ENCODE measurements at places on chromosomes 13 and 19.

- peak; percentile 77 for DNase-seq
These were observed 11.9 kb downstream of the LTBP4 start for GRCh38 chr19:40612831-40613689.

- DNase-seq: no peak
These were observed 768 bp upstream of the SLC44A2 start for GRCh38 chr19:10624585-10624984.

DNA sequence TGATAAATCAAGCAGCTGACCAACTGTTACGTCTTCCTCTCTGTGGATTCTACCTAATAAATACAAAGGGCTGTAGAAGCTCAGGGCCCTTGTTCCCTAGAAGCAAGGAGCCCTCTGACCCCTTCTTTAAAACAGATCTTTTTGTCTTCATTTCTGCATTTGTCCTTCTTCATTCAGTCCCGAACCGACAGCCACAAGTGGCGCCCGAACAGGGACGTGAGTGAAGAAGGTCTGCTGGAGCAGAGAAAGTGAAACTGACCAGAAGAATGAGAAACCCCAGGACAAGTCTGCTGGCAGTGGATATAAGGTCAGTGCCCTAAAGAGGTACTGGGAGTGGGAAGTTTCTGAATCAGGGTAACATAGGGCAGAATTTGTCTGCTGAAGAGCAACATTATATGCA lies 13.1 kb downstream of the ZNF773 start:
- no peak for DNase-seq

GRCh38 chr19:35296644-35297514 lies 4.9 kb downstream of the MAG start:
- DNase-seq: no peak

DNA sequence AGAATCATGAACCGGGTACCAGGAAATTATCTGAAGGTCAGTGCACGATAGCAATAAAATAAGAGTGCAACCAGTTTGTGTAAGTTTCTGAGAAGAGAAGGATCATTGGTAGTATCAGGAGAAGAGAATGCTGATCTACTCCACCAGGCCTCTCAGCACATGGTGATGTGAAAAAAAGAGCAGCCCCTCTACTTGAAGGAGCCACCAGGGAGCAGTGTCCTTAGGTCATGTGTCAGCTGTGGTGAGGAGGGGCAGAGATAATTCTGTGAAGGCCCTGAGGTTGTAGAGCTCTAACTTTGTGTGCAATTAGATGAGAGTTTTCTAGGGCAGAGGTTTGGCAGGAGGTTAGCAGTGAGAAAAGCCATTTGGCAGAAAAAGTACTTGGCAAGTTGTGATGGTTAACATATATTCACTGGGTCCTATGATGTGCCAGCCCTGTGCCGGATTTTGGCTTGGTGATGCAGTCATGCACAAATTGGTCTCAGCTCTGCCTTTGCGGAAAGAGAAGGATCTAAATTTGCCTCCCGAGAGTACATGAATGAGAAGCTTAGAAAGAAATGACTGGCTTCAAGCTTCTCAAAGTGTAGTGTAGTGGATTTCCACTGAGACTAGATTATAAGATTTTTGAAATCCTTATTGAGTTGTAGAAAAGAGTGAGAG lies 19.2 kb upstream of the ZC3H13 start:
- DNase-seq: no peak

- no peak for DNase-seq
These were observed 233.7 kb downstream of the COG6 start for GRCh38 chr13:39888865-39889810.

- DNase-seq: no peak
These were observed 16.9 kb downstream of the ZNF331 start for GRCh38 chr19:53554804-53555203.

DNA sequence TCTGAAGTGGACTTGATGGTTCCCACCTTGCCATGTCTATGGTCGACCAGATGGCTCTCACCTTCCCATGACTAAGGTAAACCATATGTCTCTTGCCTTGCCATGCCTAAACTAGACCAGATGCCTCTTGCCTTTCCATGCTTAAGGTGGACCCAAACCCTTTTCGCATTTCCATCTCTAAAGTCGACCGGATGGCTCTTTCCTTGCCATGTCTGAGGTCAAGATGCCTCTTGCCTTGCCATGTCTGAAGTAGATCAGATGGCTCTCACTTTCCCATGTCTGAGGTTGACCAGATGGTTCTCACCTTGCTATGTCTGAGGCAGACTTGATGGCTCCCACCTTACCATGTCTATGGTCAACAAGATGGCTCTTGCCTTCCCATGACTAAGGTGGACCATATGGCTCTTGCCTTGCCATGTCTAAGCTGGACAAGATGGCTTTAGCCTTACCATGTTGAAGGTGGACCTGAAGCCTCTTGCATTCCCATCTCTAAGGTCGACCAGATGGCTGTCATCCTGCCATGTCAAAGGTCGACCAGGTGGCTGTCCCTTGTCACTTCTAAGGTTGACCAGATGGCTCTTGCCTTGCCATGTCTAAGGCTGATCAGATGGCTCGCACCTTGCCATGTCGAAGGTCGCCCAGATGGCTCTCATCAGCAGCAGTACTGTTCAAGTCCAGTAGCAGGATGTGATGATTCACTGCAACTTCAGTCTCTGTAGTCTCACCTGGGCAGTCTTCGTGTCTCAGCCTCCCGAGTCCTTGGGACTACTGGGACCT lies 1439.4 kb downstream of the UQCRFS1 start:
- no peak for DNase-seq

GRCh38 chr19:44623080-44623479 lies 9.7 kb downstream of the IGSF23 start:
- no peak for DNase-seq

DNA sequence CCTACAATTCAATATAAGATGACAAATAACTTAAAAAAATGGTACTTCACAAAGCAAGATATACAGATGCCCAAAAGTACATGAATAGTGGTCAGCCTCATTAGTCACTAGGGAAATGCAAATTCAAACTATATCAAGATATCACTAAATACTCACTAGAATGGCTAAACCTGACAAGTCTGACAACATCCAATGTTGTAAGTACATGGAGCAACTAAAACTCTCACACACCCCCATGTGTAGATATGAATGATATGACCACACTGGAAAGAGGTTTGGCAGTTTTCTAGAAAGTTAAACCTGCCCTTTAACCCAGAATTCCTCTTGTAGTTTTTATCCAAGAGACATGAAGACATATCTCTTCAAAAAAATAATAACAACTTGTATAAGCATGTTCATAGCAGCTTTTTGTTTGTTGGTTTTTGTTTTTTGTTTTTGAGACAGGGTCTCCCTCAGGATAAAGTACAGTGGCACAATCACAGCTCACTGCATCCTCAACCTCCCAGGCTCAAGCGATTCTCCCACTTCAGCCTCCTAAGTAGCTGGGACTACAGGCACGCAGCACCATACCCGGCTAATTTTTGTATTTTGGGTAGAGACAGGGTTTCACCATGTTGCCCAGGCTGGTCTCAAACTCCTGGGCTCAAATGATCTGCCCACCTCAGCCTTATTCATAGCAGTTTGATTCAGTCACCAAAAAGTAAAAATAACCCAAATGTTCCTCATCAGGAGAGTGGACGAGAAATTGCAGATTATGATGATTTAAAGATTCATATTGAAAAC lies 55.1 kb downstream of the RFX2 start:
- no peak for DNase-seq

DNA sequence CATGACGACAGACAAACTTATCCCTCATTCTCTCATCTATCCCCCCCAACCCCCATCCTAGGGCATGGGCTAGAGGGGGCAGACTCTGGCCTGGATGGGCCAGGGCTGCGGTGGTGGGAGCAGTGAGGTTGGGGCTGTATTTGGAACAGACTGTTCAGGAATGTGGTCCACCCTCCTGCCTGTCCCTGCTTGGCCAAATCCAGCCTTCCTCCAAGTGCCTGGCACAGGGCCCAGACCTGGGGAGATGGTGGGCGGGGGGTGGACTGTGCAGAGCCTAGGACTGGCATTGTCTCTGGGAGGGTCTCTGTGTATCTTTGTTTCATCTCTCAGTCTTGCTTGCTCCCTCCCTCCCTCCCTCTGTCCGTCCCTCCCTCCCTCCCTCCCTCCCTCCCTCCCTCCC lies 14.2 kb downstream of the EGLN2 start:
- no peak for DNase-seq

GRCh38 chr13:93173654-93174053 lies 53.0 kb upstream of the GPC6 start:
- no peak for DNase-seq

DNA sequence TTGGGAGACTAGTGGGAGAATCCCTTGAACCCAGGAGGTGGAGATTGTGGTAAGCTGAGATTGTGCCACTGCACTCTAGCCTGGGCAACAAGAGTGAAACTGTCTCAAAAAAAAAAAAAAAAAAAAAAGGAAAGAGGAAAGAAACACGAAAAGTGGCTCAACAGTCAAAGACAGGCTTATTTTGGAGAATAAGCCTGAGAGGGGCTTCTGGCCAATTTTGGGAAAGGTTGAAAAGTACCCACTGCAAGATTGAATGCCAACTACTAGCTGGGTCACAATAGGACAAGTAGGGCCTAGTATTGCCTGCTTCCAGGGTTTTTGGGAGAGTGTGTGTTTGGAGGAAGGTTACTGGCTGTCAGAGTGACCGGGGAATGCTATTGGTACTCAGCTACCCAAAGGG lies 17.2 kb downstream of the FBXO17 start:
- no peak for DNase-seq

DNA sequence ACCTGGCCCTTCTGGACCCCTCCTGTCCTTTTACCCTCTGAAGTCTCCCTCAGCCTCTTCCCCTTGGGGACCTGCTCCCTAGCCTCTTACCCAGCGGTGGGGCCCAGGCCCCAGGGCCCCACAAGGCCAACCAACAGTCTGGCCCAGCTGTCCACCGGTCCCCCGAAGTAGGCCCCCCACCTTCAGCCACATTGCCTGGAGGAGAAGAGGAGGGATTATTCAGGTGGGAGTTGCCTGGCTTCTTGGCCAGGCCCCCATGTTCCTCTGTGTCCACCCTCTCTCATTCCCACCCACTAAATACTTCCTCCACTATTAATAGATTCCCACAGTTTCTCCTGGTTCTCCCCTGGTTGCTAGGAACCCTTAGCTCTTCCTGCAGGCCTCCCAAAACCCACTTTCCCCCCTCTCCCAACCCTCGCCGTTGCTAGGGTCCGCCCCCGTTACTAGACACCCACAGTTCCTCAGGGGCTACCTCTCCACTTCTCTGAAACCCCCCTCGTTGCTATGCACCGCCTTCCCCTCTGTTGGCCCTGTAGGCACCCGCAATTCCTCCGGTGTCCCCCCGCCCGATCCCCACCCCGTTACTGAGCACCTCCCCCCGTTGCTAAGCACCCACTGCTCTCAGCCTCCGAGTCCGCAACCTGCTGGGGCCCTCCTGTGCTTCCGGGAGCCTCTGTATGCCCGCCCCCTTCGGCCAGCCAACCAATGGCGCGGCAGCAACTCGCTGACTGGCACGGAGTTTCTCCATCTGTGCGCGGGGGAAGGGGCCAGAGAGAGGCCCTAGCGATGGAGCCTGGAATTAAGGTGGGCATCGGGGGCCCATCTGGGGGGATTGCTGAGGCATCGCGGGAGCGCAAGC lies 2.0 kb downstream of the COQ8B start:
- DNase-seq: peak; percentile 93

GRCh38 chr19:31118986-31119385 lies 230.2 kb downstream of the TSHZ3 start:
- no peak for DNase-seq

- no peak for DNase-seq
These were observed 96.3 kb downstream of the MYCBP2 start for GRCh38 chr13:77230560-77230959.

DNA sequence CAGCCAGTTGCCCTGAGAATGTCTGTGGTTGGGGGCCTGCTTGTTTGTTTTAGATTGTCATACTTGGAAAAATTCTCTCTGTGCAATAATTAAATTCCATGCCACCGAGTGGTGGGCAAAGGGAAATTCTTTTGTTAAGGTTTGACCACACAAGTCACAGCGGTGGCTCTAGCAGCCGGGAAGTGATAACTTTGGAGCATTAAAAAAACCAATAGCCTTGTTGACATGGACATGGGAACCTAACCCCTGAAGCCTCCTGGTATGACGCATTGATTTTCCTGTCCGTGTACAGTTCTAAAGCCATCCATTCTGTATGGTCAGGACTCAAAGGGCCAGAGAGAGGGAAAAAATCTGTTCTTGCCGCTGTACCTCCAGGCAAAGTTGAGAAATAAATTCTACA lies 384.9 kb upstream of the ZNF507 start:
- no peak for DNase-seq

DNA sequence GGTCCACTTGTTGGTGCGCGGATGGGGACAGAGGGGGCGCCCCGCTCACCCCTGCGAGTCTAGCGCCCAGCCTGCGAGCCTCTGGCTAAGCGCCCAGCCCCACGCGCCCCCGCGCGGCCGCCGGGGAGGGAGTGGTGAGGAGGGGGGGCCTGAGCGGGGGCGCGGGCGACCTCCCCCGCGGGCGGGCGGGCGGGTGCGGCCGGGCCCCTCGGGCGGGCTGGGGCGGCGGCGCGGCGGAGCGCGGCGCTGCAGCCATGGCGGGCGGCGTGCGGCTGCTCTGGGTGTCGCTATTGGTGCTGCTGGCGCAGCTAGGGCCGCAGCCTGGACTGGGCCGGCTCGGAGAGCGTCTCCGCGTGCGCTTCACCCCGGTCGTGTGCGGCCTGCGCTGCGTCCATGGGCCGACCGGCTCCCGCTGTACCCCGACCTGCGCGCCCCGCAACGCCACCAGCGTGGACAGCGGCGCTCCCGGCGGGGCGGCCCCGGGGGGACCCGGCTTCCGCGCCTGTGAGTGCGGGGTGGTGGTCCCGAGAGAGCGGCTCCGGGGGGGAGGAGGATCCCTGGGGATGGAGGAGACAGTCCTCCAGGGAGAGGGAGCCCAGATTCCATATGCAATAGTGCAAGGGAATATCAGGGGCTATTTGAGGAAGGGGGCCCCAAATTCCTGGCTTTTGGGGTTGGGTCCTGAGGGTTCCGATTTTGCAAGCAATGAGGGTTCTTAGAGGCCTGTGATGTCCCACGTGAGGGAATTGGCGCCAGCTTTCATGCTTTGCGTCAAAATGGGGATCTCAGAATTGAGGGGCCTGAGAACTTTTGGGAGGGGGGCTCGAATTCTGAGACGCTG lies at the start of gene LTBP4:
TSS of gene LTBP4 (plus strand) at position 236 of the 841 bp plus-strand sequence. CDS start at position 255, 19 bp downstream.
- DNase-seq: peak; percentile 57

- no peak for DNase-seq
These were observed 1.0 kb upstream of the MEF2B start for GRCh38 chr19:19170873-19171672.

GRCh38 chr13:112956571-112957294 lies 12.3 kb upstream of the MCF2L start:
- no peak for DNase-seq

Data from BE2C (cell line).